SW 1271 (cell line): ENCODE measurements at places on chromosomes 1 and 21.

- no peak for DNase-seq
Measured at GRCh38 chr21:42233067-42233961, 14.4 kb downstream of the ABCG1 start.

DNA sequence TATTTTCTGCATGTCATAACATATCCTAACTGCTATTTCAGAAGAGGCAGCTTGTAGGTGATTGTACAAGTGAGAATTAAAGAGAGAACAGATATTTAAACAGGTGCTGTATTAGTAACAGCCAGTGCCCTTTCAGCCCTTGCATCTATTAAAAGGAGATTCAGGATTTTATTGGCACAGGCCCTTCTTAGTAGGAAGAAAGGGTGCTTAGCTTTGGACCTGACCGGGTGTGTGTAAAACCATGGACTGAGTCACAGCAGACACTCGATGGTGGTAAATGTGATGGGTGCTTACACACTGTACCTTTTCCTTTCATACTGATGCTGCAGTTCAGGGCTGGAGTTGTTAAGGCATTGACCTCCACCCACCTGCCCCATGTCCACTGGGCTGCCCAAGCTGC is 12.7 kb upstream of the CD101 start:
- DNase-seq: no peak

- no peak for DNase-seq
Measured at GRCh38 chr1:9860887-9861286, 37.1 kb upstream of the CLSTN1 start.

DNA sequence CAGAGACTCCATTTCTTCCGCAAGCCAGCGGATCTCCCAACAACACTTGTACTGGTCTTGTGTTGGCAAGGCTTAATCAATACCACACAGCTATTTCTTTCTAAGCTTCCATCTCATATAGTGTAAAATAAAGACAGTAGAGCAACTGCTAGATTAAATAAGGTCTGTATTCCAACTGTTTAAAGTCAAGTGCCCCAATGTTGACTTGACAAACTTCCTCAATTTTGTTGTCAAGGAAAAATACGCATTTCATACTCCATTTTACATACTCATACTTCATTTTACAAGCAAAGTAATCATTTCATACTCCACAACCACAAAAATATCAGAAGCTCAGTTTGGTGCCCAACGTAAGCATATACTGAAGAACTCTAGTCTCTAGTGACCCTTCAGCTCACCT is 143.0 kb downstream of the RERE start:
- DNase-seq: no peak

DNA sequence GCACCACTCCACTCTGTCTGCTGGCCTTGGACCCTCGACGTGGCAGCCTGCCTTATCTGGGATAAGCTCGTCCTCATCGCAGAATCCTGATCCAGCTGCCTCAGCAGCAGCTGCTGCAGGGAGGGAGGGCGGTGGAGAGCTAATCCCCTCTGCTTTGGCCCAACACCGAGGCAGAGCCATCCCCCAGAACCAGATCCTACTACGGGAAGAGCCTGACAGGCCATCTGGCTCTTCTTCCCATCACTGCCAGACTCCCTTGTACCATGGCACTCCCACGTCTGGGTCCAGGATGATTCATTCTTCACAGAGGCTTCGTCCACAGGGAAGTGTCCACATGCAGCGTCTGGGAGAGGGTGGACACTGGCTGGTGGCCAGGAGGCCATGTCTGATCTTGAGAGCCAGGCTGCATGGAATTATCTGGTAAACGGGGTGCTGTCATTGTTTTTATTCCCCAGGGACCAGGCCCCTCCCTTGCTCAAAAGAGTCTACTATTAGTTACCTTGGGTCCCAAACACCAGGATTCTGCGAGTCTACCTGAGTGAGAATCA is 14.6 kb upstream of the PKP1 start:
- DNase-seq: no peak

- no peak for DNase-seq
Measured at GRCh38 chr1:26163684-26164035, 4.8 kb downstream of the FAM110D start.

- no peak for DNase-seq
Measured at GRCh38 chr1:10916311-10916710, 96.1 kb upstream of the TARDBP start.

GRCh38 chr1:22955146-22955545 is 17.5 kb downstream of the LACTBL1 start:
- DNase-seq: no peak

- no peak for DNase-seq
Measured at GRCh38 chr1:245480393-245481120, 325.8 kb downstream of the KIF26B start.

DNA sequence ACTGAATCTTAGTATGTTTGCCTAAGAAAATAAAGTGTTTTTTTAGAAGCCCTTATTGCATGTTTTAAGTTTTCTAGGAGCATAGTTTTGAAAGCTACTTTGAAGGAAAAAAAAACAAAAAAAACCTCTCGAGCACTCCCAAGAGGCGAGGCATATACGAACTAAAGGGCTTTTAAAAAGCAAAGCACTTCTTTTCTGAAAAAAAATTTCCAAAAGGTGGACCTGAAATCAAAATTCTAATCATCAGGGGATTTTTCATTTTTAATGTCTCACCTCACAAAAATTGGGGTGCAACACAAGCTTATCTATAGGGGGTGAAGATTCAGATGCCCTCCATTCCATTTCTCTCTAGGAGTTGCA is 594 bp downstream of the GLMN start:
- DNase-seq: no peak

- DNase-seq: no peak
Measured at GRCh38 chr1:234958706-234959657, 169.7 kb downstream of the TOMM20 start.

- DNase-seq: no peak
Measured at GRCh38 chr1:31751822-31752241, 12.3 kb downstream of the ADGRB2 start.

- DNase-seq: no peak
Measured at GRCh38 chr1:78035121-78035520, 10.6 kb upstream of the GIPC2 start.

- DNase-seq: no peak
Measured at GRCh38 chr21:36608041-36608896, 90.6 kb upstream of the SIM2 start.

GRCh38 chr21:45129189-45129923 is 55.0 kb downstream of the ADARB1 start:
- no peak for DNase-seq

GRCh38 chr21:31088474-31088751 is 50.1 kb upstream of the KRTAP19-8 start:
- no peak for DNase-seq

DNA sequence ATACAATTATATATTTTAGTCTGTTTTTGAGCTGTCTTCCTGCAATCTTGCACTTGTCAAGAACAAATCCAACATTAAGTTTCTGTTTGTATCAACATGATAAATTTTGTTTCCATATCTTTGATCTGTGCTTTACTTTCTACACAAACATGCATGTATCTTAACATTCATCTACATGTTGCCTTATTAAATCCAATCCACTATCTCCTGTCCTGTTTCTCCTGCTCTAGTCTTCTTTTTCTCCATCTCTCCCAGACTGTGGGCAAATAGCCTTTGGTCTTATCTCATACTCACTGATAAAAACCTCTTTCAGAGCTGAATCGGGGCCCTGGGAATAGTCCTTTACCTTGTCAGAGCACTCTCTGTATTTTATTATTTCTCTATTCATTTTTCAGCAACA is 101.3 kb downstream of the PLPPR4 start:
- no peak for DNase-seq

DNA sequence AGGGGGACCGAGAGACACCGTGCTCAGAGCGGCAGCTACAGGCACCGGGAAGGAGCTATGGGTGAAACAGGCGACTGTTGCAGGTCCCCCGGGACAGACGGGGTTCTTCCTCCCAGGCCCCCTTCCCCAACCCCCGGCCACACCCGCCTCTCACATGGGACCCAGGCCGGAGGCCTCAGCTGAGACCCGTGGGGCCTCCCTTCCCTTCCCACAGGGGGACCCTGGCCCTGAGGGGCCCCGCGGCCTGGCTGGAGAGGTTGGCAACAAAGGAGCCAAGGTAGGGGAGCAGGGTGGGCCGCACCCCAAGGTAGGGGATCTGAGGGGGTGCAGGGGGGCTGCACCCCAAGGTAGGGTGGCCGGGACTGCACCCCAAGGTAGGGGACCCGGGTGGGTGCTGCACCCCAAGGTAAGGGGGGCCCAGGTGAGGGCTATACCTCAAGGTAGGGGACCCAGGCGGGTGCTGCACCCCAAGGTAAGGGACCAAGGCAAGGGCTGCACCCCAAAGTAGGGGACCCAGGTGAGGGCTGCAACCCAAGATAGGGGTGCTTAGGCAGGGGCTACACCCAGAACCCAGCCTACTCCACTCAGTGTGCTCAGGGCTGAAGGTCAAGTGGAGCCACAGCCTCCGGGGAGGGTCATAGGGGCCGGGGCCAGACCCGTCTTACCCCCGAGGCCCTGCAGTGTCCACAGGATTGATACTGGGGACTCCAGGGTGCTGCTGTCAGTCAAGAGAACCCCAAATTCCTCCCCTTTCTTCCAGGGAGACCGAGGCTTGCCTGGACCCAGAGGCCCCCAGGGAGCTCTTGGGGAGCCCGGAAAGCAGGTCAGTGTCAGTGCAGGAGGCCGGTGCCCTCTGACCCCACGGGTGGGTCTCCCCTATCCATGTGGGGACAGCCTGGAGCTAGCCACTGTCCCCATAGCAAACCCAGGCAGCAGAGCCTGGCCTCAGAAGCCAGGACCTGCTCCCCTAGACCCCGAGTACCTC is 22.7 kb downstream of the COL6A2 start:
- no peak for DNase-seq

DNA sequence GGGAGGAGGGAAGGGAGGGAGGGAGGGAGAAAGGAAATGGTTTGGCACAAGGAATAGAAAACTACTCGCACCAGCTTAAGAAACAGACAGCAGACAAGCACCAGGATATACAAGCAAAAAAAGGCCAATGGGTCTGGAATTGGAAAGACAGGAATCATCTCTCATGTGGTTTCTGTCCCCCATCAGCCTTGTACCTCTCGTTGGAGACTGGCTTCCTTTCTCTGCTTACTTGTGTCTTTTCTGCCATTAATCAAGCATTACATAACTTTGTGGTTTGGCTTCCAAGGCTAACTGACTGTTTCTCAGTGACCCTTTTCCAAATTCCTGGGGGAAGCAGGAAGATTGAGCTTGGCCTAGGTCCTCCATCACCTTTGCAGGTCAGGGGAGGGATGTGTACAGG is 11.8 kb upstream of the RALGPS2 start:
- DNase-seq: no peak

DNA sequence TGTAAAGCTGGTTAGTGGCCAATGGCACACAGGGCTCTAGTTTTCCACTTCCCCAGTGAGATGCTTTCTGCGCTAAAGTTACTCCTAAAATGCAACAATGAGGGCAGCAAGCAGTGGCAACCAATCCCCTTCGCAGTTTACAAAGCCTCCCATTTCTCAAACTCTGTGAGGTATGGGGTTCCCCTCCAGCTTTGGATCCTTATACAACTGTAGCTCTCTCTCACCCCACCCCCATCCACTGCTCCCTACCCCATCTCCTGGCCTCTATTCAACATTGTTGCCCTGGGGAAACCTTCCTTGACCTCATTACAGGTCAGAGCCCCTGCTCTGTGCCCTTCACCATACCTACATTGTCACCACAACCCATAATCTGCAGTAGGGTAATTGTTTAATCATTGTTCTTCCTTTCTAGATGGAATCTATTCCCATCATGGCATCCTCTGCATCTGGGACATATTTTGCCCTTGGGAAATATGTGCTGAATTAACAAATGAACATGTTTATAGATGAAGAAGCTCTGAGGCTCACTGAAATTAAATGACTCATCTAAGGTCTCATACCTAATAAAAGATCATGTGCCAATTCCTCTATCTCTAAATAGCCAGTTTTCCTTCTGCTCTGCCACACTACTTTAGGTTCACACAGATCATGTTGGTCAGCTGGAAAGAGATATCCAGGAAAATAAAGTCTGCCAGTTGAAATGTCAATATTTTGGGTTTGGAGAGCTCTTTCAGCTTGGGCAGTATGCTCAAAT is 12.6 kb downstream of the KIAA0040 start:
- DNase-seq: no peak

- DNase-seq: no peak
Measured at GRCh38 chr21:37348664-37349063, 17.9 kb upstream of the DYRK1A start.

DNA sequence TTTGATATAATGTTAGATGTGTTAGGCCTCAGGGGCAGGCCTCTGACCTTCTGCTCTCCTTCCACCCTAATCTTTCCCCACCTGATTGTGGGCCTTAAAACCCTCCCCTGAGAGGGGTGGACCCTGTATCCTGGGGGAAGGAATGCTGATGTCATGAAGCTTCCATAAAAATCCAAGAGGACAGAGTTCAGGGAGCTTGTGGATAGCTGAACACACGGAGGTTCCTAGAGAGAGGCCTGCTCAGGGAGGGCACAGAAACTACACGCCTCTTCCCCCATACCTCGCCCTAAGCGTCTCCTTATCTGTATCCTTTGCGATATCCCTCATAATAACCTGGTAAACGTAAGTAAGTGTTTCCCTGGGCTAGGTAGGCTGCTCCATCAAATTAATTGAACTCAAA is 4.3 kb downstream of the MFN2 start:
- DNase-seq: no peak

GRCh38 chr1:151993734-151994496 is at the start of gene S100A10:
TSS of gene S100A10 (minus strand) at chr1:151993859. CDS start at chr1:151986230, 7,629 bp downstream.
- no peak for DNase-seq

- no peak for DNase-seq
Measured at GRCh38 chr1:110896090-110896489, 23.1 kb downstream of the CD53 start.

GRCh38 chr1:3219005-3219790 is 150.2 kb downstream of the PRDM16 start:
- DNase-seq: no peak

DNA sequence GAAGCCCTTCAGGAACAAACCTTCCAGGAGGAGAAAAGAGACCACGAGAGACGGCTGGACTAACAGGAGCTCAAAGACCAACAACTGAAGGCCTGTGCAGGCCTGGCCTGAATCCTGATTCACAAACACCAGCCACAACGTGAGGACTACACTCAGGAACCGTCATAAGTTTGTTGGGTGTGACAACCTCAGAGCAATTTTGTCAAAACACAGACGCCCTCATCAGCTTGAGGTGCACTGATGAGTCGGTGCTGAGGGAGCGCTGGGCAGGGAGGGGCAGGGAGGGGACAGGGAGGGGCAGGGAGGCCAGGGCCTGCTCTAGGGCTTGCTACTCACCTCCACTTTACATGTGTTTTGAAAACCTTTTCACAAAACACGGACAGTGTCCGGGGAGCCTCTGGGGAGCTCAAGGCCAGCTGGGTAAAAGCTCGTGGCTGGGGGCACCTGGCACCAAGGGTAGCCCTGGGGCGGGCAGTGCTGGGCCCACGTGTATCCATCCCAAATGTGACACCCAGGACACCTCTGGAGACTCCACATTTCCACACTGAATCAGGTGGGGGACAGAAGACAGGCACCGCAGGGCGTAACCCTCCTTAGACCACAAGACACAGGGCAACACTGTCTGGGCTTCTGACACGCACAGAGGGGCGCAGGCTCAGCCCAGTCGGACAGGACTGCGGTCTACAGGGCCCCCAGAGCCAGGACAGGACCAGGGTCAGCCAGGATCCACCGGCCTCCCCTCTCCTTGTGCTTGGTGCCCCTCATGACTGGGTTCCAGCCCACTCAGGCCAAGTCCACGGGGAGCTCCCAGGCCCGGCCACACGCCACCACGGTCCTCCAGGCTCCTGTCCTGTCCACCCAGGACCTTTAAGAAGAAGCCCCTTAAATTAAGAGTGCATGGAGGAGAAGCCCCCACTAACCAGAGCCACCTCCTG is 16.5 kb downstream of the LSS start:
- DNase-seq: no peak

GRCh38 chr1:184748740-184749139 is 5.9 kb downstream of the EDEM3 start:
- DNase-seq: no peak

GRCh38 chr1:193270996-193271395 is 84.6 kb upstream of the B3GALT2 start:
- no peak for DNase-seq
